ENCODE measurements at places on chromosomes 4 and X.
A peak's percentile ranks its signal among the peaks of the same experiment; 100 is the strongest.

DNA sequence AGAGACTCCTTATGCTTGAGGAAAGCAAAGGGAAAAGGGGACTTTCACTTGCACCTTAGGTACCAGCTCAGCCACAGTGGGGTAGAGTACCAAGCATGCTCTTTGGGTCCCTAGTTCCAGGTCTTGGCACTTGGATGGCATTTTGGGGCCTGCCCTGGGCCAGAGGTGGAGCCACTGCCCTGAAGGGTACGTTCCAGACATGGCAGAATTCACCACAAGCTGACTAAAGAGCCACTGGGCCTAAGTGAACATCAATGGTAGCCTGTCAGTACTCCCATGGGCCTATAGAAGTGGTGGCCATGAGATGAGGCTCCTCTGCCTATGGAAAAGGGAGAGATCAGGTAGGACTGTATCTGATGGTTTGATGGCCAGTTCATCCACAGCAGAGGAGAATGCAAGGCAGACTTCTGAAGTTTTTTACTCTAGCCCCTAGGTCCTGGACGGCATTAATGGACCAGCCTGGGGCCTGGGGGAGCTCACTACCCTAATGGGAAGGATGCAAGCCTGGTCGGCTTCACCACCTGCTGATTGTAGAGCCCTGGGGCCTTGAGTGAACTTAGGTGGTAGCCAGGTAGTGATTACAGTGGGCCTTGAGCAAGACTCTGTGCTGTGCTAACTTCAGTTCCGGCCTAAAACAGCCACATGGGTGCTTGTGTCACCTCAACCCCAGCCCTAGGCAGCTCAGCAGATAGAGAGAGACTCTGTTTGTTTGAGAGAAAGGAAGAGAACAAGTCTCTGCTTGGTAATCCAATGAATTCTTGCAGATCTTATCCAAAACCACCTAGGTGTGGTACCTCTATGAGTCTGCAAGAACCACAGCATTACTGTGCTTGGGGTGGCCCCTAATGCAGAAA lies 19.8 kb upstream of the HSFX4 start:
- no peak for DNase-seq

- peak; percentile 2 for DNase-seq
Measured at GRCh38 chr4:29970626-29971025, 749.5 kb upstream of the PCDH7 start.

DNA sequence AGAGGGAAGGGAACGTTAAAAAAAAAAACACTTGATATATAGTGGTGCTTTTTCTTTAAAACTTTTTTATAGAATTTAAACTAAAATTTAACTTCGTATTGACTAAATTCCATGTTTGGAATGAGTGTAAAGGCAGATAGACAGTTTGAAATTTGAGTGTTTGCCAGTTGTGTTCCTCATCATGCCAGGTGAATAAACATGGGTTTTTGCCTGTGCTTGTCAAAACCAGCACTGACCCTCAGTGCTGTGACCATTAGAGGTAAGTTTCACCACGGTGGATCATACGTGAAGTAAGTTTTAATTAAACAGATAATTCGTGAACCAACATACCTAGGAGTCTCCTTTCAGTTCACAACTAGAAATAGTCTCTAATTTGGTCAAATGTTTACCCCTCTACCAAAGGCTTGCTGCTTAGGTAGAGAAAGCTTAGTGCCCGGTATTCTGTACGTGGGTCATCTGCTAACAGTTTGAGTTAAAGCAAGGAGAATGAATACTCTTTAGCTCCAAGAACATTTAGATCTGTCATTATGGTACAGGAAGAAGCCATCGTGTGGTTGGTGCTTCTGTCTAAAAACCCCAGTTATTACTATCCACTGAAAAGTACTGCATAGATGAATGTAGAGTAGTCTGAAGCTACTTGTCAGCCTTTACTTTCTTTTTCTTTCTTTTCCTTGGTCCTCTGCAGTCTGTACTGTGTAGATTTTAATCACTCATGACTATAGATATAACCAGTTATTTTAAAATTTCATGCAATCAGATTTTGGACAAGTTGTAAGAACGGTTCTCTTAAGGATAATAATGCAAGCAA lies 32.7 kb downstream of the KIAA0232 start:
- DNase-seq = no peak

GRCh38 chr4:76758996-76759395 lies 138.9 kb downstream of the SOWAHB start:
- DNase-seq = no peak
